ENCODE measurements at places on chromosomes 6 and 20.

DNA sequence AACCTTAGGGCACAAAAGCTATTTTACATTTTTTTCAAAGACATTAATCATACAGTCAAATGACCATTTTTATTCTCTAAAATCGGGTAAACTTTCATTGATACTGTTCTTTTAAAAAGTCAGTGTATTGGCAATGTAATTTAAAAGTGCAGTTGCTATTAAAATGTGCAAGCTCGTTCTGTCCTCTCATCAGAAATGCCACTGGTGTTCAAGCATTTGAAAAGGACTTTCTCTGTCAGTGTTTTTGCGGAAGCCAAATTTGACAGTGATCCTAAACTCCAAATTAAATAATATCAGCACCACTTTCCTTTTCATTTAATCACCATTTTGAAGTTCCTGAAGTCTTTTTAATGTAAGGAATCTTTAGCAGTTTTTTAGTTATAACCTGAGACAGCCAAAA, 69.6 kb downstream of the AFG1L start:
- no peak for DNase-seq

GRCh38 chr6:166423051-166423745, 40.5 kb upstream of the MPC1 start:
- DNase-seq = no peak

DNA sequence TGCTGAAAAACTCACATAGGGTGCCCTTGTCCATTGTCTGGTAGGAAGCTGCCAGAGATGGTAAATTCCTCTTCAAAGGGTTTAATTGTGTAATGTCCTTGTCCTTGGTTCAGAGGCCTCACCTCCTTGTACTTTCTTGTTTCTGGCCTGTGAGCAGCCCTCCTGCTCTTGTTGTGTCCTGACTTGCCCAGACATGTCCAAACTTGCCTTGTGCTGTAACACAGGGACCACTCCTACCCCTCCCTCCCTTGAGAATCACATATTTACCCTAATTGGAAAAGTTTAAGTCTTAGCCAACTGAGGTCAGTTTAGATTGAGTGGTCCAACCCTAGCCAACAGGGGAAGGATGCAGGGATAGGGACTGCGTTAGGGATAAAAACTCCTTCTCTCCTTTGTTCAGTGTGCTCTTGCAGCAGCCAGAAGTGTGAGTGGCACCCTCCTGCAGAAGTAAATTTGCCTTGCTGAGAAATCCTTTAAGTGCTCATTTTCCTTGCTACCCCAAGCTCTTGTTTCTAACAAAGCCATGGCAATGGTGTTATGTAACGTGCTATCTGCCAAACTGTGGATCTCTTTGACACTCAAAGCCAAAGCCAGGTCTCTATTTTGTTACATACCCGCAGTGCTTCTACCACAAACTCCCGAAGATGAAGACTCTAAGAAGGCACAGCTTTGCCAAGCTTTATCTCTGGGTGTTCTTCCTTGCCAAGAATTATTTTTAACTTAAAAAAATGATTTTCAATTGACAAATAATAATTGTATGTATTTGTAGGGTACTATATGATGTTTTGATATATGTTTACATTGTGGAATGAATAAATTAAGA, 414.5 kb downstream of the ESR1 start:
- no peak for DNase-seq

GRCh38 chr20:11453430-11453829, 464.3 kb upstream of the BTBD3 start:
- DNase-seq = no peak

DNA sequence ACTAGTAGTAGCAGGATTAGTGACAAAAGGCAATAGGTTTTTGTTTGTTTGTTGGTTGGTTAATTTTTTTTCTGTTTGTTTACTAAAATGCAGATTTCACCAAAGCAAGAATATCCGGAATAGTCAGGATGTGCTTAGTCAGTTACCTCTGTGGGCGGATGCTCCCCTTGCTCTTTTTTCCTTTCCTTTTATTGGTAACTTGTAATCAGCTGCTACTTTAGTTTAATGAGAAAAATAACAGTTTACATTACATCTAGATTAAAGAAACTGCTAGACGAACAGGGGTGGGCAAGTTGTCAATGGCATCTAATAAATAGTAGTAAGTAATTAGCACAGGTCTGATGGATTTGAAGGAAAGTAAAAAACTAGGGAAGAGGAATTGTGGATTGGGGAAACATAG, 646.9 kb upstream of the FLRT3 start:
- DNase-seq = no peak

DNA sequence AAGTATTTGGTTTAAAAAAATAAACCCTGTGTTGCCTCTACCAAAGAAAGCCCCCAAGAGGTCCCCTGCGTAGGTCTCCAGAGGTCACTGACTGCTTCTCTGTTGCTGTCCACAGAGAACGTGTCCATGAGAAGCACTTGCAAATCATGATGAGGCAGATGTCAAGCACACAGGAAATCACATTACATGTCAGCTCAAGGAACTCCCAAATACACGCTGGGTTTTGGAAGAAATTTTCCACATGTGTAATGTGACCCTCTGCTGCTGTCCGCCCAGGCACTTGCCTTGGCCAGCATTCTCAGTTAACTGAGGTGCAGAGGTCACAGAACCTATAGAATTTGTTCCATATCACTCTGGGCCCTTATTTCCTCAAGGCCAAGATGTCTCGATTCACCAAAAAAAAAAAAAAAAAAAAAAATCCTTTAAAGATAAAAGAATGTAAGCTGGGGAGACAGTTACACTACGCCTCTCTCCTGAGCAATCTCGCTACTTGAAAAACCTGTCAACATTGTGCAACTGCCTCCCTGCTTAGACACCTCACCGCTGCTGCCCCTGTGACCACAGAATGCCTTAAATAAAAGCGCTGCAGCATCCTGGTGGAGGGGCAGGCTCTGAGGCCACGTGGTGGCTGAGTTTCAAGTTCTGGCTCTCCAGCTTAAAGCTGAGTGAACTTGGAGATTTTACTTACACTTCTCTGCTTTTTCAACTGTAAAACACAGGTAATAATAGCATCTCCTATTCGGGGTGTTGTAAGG, 42.3 kb downstream of the SLC22A23 start:
- DNase-seq = peak; percentile 18

GRCh38 chr20:58706150-58706892, 13.7 kb downstream of the NPEPL1 start:
- peak; percentile 3 for DNase-seq

DNA sequence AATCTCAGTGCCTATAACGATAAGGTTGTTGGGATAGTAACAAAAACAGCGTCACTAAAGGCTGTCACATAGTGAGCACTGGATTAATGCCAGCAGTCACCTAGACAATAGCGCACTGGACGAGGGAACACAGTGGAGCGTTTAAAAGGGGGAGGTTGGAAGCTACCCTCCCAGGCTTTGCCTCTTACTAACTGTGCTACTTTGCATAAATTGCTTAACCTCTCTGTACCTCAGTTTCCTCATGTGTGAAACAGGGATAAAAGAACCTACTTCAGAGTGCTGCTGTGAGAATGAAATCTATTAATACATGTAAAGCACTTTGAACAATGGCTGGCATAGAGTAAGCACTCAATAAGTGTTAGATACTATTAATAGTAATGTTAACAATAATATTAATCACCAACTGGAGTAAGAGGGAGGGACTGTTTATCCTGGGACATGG, 10.5 kb downstream of the BCL2L1 start:
- DNase-seq = no peak

- no peak for DNase-seq
Measured at GRCh38 chr6:43877463-43878126, 107.6 kb downstream of the VEGFA start.

DNA sequence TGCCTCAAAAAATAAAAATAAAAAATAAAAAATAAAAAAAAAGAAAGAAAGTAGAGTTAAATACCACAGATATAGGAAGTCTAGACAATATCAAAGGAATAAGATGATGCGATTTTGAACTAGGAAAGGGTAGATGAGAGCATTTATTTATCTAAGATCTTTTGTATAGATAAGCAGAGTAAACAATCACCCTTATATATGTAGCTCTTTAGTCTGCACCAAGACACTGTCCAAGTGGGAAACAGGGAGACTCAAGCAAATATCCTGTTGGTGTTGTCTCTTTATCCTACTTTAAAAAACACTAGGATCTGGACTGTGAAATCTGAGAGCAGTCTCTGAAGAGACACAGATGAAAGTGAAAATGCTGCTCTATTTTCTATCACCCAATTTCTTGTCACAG, 587.0 kb upstream of the FLRT3 start:
- no peak for DNase-seq

GRCh38 chr20:47148059-47148458, 208.4 kb downstream of the ZMYND8 start:
- no peak for DNase-seq

- no peak for DNase-seq
Measured at GRCh38 chr6:11766589-11767450, 11.8 kb downstream of the ADTRP start.

GRCh38 chr6:149224399-149224798, 93.1 kb upstream of the TAB2 start:
- DNase-seq = no peak

- DNase-seq = no peak
Measured at GRCh38 chr20:14067603-14068002, 72.3 kb downstream of the MACROD2 start.

DNA sequence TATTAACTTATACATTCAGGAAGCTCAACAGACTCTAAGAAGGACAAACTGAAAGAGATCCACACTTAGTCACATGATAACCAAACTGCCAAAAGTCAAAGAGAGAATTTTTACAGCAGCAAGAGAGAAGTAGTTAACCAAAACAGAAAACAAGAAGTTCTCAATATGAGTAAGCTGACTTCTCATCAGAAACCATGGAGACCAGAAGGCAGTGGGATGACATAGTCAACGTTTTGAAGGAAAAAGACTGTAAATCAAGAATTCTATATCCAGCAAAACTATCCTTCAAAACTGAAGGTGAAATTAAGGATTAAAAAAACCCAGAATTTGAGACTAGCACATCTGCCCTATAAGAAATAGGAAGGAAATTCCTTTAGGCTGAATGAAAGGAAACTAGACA, 60.4 kb downstream of the COL19A1 start:
- no peak for DNase-seq

DNA sequence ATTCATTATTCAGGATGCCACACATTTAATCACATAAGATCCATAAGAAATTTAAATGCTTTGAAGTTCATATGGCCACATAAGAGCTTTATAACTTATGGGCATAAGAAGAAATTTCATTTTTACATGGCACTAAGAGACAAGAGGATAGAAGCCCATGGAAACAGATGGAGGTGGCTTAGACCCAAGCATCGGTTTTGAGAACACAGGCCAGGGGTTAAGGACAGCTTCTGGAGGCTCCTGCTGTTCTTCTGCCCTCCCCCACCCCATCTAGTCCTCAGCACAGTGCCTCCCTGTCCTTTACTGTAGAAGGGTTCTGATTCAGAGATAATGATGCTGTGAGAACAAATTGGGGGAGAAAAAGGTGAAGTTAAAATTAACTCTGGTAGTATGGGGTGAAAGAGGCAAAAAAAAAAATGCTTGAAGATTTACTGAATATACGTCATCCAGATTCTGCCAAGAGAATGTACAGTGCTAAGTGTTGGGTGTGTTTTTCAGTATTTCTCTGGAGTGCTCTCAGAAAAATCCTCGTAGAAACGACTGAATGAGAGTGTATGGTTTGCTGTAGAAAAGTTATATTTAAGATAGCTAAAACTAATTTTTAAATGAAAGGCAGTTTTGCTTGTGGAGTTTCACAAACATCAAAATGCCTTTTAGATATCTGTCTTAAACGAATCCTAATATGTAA, 539.7 kb downstream of the QKI start:
- no peak for DNase-seq

- DNase-seq = no peak
Measured at GRCh38 chr20:48205281-48205782, 420.1 kb upstream of the SULF2 start.

DNA sequence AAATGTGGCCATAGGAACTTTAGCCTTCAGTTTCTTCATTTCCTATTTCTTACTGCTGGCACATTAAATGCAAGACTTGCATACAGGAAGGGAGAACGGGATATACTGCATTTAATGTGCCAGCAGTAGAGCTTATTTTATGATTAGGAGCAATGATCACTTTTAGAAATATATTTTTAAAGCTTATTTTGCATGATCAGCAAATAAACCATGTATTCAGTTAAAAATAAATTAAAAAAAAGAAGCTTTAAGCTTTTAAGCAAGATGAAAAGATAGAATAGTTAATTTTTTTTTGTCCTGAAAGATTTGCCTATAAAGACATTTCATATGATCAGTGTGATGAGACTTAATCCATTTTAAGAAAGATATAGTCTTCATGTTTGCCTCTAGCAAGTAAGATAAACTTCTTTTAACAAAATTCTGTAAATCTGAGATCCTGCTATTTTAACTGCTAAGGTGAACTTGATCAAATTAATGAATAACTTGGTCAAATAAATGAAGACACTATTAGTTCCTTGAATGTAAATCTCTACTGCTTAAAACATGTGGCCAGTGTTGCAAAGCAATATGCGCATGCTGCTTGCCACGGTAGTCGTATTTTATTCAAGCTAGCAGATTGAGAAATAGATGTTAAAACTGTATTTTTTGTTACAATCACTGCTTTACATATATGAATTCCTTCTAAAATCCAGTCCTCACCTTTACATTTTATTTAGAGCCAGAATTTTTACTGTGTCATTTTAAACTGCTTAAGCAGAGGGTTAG, 36.2 kb upstream of the HCRTR2 start:
- no peak for DNase-seq

GRCh38 chr6:40444312-40444711, 142.9 kb downstream of the LRFN2 start:
- no peak for DNase-seq

DNA sequence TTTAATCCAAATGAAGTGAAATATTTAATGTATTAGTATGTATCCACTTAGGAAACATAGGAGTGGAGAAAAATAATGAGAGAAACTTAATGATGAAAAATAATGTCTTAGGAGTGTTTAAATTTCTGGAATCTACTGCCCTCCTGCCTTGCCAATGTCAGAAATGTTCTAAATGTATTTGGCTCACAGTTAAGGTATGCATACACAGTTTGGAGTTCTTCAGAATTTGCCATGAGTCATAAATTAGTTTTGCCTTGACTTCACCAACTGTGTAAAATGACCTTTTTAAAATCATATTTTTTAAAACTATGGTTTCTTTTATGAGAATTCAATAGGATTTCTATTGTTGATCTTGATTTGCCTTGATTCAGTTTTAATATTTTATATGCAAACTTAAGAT, 191.7 kb upstream of the HSF2 start:
- no peak for DNase-seq

- no peak for DNase-seq
Measured at GRCh38 chr6:7646394-7646793, 56.4 kb downstream of the SNRNP48 start.

DNA sequence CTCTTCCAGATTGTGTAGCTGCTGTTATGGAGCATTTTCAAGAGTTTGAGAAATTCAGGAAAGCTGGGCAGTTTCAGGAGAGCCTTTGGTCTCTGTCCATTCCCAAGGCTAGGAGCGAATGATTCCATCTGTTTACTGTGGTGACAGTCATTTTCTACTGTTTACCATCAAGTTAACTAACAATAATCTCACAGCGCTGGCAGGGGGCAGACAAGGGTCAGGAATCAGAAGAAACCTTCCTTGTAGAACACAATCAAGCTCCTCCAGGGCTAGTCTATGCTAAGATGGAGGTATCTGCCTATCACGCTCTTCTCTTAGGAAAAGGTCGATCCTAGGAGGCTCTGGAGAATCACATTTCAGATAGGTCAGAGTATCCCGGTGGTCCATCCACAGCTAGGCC, 293.9 kb downstream of the KIF16B start:
- no peak for DNase-seq
